ENCODE measurements at places on chromosomes 4 and X. TPM values are rescaled to one million over a fixed set of nuclear protein-coding genes. Genes with fewer than 3 reads are reported as not detected.

- DNase-seq, result no peak
Observed at GRCh38 chrX:53047228-53047627, 1.4 kb upstream of the GPR173 start.

Gene LEF1
- 1.6 TPM for total RNA-seq

Gene WWC2
- 133 TPM for total RNA-seq

- DNase-seq, result no peak
Observed at GRCh38 chr4:114921790-114922591, 191.4 kb downstream of the NDST4 start.

DNA sequence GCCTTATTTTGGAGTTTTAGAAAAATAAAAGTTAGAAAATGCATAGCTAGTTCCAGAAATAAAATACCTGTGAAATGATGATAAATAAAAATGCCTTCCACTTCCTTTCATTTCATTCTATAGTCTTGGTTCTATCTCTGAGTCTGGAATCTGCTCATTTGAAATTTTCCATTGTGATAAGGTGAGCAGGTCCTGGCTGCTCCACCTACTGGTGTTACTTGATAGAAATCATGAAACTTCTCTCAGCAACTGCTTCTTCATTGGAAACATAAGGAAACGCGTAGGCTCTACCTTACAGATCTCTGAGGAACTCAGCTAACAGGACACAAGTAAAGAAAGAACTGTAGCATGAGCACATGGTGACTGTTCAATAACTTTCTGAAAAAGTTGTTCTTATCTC is 141.8 kb downstream of the DCHS2 start:
- DNase-seq, result no peak
